Osteocyte (in vitro differentiated cells): ENCODE measurements at places on chromosomes 3 and 15. TPM values are rescaled to one million over a fixed set of nuclear protein-coding genes. Genes with fewer than 3 reads are reported as not detected.
A peak's percentile ranks its signal among the peaks of the same experiment; 100 is the strongest.

Gene NRROS
- 0.13 and 0.24 TPM in 2 replicates for total RNA-seq

Gene MST1R
- total RNA-seq = 1.1 and 1.8 TPM in 2 replicates

Gene SLC22A13
- 0.99 and 1.2 TPM in 2 replicates for total RNA-seq

Gene PLA2G4E
- total RNA-seq = not detected in 2 replicates

Gene SKIC8
- total RNA-seq = 40.3 and 46.5 TPM in 2 replicates

Gene SLC28A1
- not detected in 2 replicates for total RNA-seq

Gene SLC24A1
- total RNA-seq = 14.8 and 17.2 TPM in 2 replicates

Gene GPR62
- not detected in 2 replicates for total RNA-seq

Gene SEMA5B
- total RNA-seq = 1.3 TPM in 2 replicates

DNA sequence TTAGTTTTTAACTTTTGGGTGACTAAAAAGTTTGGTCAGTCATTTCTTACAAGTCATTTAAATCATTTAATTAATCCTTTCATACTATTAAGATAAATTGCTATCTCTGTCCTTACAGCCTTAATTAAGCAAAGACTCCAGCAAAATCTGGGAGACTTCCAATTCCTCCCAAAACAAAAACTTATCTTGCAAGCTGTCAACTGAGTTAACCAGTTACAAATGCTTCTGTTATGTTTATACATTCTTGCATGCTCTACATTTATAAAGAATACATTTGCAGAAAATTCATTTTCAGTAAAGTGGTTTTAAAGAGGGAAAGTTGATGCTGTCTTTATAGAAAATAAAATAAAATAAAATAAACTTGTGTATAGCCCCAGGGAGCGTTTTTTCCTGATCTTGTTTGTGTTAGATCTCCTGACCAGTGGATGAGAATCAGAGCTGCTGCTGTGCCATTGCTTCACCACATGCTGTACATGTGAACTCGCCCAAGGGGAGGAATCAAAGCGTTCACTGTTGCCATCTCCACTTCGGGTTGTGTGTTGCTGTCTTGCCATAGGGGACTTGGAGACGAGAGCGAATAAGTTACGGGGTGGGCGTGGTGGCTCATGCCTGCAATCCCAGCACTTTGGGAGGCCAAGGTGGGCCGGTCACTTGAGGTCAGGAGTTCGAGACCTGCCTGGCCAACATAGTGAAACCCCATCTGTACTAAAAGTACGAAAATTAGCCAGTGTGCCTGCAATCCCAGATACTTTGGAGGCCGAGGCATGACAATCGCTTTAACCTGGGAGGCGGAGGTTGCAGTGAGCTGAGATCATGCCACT lies 5.5 kb downstream of the CCR4 start:
- H3K27ac ChIP-seq = no peak overlapping the region
- H3K4me1 ChIP-seq = peaks cover 7% of the 10 kb centered on the region
- H3K27me3 ChIP-seq = peaks cover 14% of the 10 kb centered on the region
- no peaks in the 10 kb centered on the region for H3K36me3 ChIP-seq
- no peak for DNase-seq

- H3K27ac ChIP-seq = no peak overlapping the region
- no peak for DNase-seq
- H3K4me1 ChIP-seq = peaks cover 81% of the 10 kb centered on the region
- peaks cover 17% of the 10 kb centered on the region for H3K36me3 ChIP-seq
These were observed 35.2 kb downstream of the MGLL start for GRCh38 chr3:127787071-127787490.

GRCh38 chr15:88142121-88142520 lies 114.4 kb downstream of the NTRK3 start:
- DNase-seq = no peak
- H3K4me1 ChIP-seq = no peaks in the 10 kb centered on the region

DNA sequence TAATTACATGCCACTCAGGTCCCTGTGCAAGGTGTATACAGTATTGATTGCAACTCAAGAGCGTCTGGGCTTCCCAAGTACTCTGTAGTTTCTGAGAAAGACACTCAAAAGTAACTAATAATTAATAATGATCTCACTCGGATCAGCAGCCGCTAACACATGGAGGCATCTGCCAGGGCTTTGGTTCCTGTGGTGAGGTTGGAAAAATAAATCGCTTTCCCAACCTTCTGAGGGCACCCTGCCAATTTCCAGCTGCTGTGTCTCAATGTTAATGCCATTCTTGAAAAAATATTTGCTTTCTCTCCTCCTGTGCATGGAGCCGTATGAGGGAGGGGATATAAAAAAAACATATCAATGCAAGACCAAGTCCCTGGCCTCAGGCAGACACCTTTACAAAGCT lies 116.5 kb upstream of the SLC2A2 start:
- peaks cover 12% of the 10 kb centered on the region for H3K36me3 ChIP-seq
- H3K27me3 ChIP-seq = no peaks in the 10 kb centered on the region
- H3K27ac ChIP-seq = peak overlapping the region; percentile 89

DNA sequence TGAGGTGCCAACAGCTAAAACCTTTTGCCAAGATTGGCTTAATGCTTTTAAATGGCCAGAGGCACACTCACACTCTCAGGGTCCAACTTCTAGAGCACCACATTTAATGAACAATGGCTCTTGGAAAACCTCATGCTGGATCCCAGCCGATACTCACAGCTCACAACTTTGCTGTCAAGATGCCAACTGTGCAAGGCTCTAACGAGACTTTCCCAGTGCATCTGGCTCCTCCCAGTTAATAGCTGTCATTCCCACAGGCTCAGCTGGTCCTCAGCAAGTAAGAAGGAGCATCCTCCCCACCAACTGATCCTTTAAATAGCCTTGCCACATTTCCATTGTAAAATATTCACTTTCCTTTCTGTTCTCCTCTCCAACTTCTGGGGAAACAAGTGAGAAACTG lies 20.3 kb upstream of the FRMD4B start:
- no peak overlapping the region for H3K27ac ChIP-seq
- no peaks in the 10 kb centered on the region for H3K36me3 ChIP-seq
- peaks cover 2% of the 10 kb centered on the region for H3K4me1 ChIP-seq
- no peaks in the 10 kb centered on the region for H3K27me3 ChIP-seq
- H3K4me3 ChIP-seq = no peak overlapping the region
- DNase-seq = no peak

GRCh38 chr3:54909191-54909590 lies 18.7 kb downstream of the LRTM1 start:
- no peak overlapping the region for H3K4me3 ChIP-seq
- H3K27me3 ChIP-seq = no peaks in the 10 kb centered on the region
- no peak overlapping the region for H3K27ac ChIP-seq
- no peak for DNase-seq
- peaks cover 10% of the 10 kb centered on the region for H3K36me3 ChIP-seq

- no peak overlapping the region for H3K27ac ChIP-seq
- H3K27me3 ChIP-seq = no peaks in the 10 kb centered on the region
- no peaks in the 10 kb centered on the region for H3K36me3 ChIP-seq
These were observed 137.5 kb downstream of the CNTN4 start for GRCh38 chr3:2236203-2236602.

DNA sequence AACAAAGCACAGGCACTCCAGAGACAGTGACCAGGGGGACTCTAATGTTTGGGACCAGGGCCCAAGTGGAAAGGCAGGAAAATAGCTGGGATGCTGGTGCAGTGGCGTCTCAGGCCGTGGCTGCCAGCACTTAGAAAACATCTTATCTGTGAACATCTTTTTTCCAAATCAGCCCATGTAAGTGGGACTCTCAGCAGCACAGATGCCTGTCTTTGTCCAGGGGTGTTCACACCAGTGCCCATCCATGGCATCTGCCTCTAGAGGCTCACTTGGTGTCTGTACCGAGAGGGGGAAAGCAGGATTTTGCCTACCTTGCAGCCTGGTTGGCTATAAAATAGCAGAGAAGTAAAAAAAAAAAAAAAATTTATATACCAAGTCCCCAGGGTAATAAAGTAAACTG lies 26.7 kb downstream of the SLC12A8 start:
- no peak overlapping the region for H3K4me3 ChIP-seq
- no peak overlapping the region for H3K27ac ChIP-seq
- H3K4me1 ChIP-seq = peaks cover 21% of the 10 kb centered on the region
- H3K27me3 ChIP-seq = no peaks in the 10 kb centered on the region
- DNase-seq = no peak
- no peaks in the 10 kb centered on the region for H3K36me3 ChIP-seq

- H3K27ac ChIP-seq = no peak overlapping the region
- no peak for DNase-seq
- peaks cover 3% of the 10 kb centered on the region for H3K27me3 ChIP-seq
- H3K4me3 ChIP-seq = no peak overlapping the region
- H3K36me3 ChIP-seq = no peaks in the 10 kb centered on the region
These were observed 179.8 kb downstream of the SLCO3A1 start for GRCh38 chr15:92033314-92033713.

- no peaks in the 10 kb centered on the region for H3K4me1 ChIP-seq
- no peaks in the 10 kb centered on the region for H3K36me3 ChIP-seq
- H3K4me3 ChIP-seq = no peak overlapping the region
- H3K27ac ChIP-seq = no peak overlapping the region
- no peak for DNase-seq
- H3K27me3 ChIP-seq = no peaks in the 10 kb centered on the region
These were observed 722.0 kb downstream of the NR2F2 start for GRCh38 chr15:97052513-97052912.

GRCh38 chr3:52830535-52831258 lies at the start of gene ITIH4:
ITIH4 (minus strand) TSS chr3:52830672; CDS start chr3:52830642, 30 bp downstream.
- no peaks in the 10 kb centered on the region for H3K27me3 ChIP-seq
- H3K27ac ChIP-seq = peak within 1 kb of the TSS; percentile 84
- H3K36me3 ChIP-seq = no peaks in the 10 kb centered on the region
- H3K4me1 ChIP-seq = peaks cover 43% of the 10 kb centered on the region
- no peak within 1 kb of the TSS for H3K4me3 ChIP-seq

DNA sequence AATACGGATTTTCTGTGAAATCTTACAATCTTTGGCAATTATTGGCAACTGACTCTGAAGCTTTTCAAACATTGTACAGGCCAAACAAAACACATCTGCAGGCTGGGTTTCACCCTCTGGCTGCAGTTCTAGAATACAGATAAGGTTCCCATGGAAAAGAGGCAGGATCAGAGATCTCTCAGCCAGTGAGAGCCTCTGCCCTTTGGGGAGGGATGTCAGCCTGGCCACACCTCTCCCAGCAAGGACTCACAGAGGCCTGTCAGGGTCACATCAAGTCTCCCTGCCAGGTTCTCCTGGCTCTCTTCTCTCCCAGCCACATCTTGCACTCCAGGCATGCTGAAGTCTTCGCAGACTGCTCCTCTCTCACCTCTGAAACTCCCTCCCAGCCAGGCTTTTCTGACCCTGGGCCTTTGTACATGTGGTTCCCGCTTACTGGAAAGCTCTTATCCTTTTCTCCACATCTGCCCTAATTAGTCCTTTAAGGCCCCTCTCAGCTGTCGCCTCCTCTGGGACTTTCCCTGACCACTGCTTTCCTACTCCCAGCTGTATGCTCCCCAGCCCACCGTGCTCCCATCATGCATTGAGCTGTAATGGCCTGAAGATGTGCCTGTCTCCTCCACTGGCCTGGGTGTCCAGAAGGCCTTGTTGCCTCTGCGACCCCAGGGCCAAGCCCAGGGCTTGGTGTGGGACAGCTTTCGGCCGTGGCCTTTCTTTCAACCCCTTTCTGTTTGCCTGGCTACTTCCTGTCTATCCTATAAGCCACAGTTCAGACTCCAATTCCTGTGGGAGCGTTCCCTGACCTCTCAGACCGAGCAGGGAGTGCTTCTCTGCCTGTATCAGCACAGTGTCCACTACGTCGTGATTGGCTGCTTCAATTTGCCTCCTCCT lies 4.3 kb downstream of the RBP1 start:
- peaks cover 3% of the 10 kb centered on the region for H3K27me3 ChIP-seq
- no peaks in the 10 kb centered on the region for H3K36me3 ChIP-seq
- H3K4me3 ChIP-seq = no peak overlapping the region
- no peak for DNase-seq
- H3K27ac ChIP-seq = peak overlapping the region; percentile 78
- H3K4me1 ChIP-seq = peaks cover 45% of the 10 kb centered on the region

DNA sequence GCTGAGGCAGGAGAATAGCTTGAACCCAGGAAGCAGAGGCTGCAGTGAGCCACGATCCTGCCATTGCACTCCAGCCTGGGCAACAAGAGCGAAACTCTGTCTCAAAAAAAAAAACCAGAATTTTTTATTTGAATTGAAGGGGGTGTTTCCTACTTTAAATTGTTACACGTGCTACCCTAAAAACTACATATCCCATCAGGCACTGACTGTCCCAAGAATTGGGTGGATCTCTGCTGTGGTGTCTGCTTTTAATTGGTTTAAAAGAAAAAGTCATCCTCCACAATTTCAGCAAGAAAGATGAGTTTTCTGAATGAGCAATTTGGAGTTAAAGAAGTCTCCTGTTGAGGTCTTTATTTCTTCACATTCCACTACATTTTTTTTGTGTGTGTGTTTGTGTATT lies 2.1 kb downstream of the PDIA3 start:
- H3K4me3 ChIP-seq = peak overlapping the region; percentile 88
- peaks cover 7% of the 10 kb centered on the region for H3K36me3 ChIP-seq
- no peak for DNase-seq
- H3K27ac ChIP-seq = peak overlapping the region; percentile 24
- no peaks in the 10 kb centered on the region for H3K27me3 ChIP-seq

DNA sequence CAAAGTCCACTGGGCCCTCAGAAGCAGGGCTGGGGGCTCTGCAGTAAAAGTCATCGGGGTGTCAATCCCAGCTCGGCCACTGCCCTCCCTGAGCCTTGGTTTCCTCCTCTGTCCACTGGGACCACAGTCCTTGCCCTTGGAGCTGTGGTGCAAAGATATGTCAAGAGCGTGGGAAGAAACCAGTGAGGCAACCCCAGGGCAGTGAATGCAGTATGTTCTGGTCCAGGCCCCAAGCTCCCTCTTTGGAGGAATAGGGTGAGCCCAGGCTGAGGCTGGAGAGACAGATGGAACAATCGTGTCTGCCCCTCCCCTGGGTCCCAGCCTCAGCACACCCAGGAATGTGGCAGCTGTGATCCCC lies 779 bp downstream of the GRIP2 start:
- no peak for DNase-seq
- no peaks in the 10 kb centered on the region for H3K36me3 ChIP-seq
- H3K27ac ChIP-seq = no peak overlapping the region

- H3K4me3 ChIP-seq = no peak overlapping the region
- no peak for DNase-seq
- no peaks in the 10 kb centered on the region for H3K27me3 ChIP-seq
- peaks cover 5% of the 10 kb centered on the region for H3K4me1 ChIP-seq
- peaks cover 36% of the 10 kb centered on the region for H3K36me3 ChIP-seq
These were observed 43.2 kb downstream of the MAP2K5 start for GRCh38 chr15:67585681-67586080.

- H3K36me3 ChIP-seq = peaks cover 60% of the 10 kb centered on the region
- no peaks in the 10 kb centered on the region for H3K27me3 ChIP-seq
- H3K4me1 ChIP-seq = peaks cover 24% of the 10 kb centered on the region
- no peak for DNase-seq
These were observed 179.2 kb downstream of the ATP10A start for GRCh38 chr15:25683911-25684310.

- peaks cover 33% of the 10 kb centered on the region for H3K27me3 ChIP-seq
- H3K27ac ChIP-seq = no peak overlapping the region
- no peaks in the 10 kb centered on the region for H3K4me1 ChIP-seq
- no peak for DNase-seq
These were observed 63.8 kb upstream of the ANKRD34C start for GRCh38 chr15:79218588-79219200.

DNA sequence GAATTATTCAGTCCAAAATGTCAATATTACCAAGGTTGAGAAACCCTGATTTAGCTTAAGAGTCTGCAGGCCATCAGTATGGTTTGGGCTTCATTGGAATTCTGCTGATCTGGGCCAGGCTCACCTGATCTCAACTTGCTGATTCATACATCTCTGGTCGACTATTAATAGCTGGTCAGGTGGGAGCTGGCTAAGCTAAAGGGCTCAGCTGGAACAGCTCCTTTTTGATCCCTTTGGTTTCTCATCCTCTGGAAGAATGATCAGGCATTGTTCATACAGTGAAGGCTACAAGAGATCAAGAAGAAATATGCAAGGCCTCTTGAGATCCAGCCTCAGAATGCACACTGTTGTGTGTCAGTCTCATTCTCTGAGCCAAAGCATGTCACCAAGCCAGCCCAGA lies 123.3 kb upstream of the MME start:
- peaks cover 2% of the 10 kb centered on the region for H3K36me3 ChIP-seq
- no peak for DNase-seq
- no peak overlapping the region for H3K27ac ChIP-seq
- no peaks in the 10 kb centered on the region for H3K4me1 ChIP-seq
